Activated CD4-positive, alpha-beta T cell treated with anti-CD3 and anti-CD28 coated beads, Interleukin-2, amount 50 U/mL, for 1 hour (primary cell): ENCODE measurements at places on chromosomes 5 and 9.
A peak's percentile ranks its signal among the peaks of the same experiment; 100 is the strongest.

GRCh38 chr9:69743930-69744329 is 15.9 kb downstream of the PTAR1 start:
- no peak for DNase-seq

DNA sequence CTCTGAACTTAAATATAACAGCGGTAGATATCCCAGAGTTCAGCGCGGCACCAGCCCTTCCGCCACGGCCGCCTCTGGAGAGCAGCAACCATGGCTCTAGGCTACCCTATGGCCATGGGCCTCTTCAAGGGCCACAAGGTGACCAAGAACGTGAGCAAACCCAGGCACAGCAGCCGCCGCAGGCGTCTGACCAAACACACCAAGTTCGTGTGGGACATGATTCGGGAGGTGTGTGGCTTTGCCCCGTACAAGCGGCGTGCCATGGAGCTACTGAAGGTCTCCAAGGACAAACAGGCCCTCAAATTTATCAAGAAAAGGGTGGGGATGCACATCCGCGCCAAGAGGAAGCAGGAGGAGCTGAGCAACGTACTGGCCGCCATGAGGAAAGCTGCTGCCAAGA is 229.0 kb downstream of the ACTL7B start:
- DNase-seq, result no peak

DNA sequence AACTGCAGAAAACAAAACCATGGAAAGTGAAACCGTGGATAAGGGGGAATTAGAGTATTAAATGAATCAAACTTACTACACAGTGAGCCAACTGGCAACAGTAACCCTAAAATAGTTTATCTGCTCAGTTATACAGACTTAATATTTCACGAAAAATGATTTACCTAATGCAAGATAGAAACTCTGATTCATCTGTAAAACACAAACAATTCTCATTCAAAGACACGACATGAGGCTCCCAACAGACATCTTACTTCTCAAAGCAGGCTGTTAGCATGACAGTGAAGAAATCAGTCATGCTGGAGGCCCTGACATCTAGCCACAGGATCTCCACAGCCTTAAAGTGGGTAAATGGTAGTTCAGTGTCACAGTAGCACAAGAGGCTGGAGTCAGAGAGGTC is 131.2 kb downstream of the FBN2 start:
- DNase-seq, result no peak

- no peak for DNase-seq
Observed at GRCh38 chr5:117788596-117788995, 1199.8 kb downstream of the DTWD2 start.

- DNase-seq, result peak; percentile 14
Observed at GRCh38 chr9:21096172-21096900, 18.6 kb upstream of the IFNB1 start.

GRCh38 chr5:14364096-14364495 is 217.5 kb upstream of the OTULINL start:
- DNase-seq, result no peak

DNA sequence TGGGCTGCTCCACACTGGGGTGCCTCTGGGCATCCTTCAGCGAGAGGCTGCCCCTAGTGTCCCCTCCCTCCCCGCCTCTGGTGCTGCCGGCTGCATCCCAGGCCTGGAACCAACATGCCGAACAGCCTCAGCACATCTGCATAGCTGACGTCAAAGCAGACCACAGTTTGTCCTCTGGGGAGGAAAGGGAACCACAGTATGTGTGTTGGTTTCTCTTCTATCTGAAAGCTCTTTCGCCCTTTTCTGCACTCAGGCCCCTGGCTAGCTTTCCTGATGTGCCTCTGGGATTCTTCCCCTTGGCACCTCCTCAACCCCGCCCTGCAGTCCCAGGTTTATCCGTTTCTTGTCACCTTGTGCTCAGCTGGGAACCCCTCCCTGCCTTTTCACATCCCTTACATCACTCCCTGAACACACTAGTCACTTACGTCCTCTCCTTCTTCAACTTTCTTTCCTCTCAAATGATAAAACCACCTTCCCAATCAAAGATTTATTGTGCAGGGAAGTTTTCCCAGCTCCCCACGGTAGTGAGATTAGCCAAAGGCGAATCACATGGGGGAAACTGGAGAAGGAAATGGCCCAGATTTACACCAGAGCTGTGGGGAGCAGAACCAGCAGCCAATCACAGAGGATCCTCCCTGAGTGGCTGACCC is 35.5 kb upstream of the B4GALT1 start:
- DNase-seq, result peak; percentile 3

- DNase-seq, result no peak
Observed at GRCh38 chr5:77847814-77848290, 71.7 kb upstream of the TBCA start.

DNA sequence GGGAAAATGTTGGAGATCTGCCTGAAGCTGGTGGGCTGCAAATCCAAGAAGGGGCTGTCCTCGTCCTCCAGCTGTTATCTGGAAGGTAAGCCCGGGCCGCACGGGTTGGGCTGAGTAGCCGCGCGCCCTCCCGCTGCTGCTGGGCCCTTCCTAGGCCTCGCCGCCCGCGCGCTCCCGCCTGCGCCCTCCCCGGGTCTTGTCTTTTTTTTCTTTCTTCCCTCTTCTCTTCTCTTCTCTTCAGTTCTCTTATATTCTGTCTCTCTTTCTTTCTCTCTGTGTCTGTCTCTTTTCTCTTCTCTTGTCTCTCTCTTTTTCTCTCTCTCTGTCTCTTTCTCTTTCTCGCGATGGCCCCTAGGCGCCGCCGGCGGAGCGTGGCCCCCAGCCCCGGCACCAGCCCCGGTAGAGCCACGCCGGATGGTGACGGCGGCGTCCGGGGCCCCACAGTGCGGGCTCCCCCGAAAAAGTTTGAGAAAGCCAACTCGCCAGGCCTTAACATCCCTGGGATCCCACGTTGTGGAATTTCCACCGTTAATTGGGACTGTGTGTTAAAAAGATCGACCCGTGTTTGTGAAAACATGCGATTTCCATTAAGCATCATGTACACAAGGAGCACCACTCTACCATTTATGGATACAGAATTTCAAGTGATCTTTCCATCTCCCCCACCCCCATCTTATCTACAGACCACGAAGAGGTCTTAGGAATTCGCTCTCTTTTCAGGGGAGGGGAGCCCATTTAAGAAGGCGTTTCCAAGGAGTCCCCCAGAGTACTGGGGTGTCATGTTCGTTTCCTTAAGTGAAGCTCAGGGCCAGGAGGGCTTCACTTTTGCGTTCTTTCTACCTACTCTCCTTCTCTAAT is 616 bp downstream of the ABL1 start:
- DNase-seq, result peak; percentile 16

DNA sequence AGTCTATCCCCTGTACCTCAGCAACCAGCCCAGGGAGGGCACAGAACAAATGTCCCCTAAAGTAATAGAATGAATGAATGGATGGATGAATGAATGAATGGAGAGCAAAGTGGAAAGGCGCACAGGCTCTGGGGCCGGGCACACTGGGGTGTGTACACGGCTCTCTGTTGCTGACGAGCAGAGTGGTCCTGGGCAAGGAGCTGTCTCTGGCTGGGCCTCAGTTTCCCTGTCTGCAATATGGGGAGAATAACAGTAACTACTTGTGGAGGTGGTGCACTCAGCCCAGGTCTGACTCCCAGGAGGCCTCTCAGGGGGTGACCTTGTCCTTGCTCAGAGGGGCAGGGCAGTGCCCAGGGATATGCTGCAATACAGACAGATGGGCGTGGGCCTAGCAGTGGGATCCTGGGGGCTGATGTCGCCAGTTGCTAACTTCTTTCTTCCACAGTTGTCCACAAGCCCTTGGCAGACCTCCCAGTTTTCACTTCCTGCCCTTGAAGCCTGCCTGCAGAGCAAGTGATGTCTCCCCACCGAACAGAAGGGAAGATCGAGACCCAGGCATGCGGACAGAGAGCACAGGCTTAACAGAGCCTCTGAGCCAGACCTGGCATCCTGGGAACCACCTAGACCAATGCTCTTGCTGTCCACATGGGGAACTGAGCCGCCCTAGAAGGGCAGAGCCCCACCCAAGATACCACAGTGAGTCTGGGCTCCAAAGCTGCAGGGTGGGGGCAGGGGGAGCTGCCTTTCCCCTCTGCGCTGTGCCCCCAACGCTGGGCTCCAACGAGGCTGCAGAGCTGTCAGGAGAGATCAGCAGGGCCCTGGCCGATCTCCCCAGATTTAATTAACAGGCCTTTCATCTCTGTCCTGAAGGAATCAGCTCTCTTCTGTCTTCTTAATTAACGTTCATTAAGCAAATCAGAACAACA is 13.6 kb upstream of the LAMC3 start:
- DNase-seq, result no peak

DNA sequence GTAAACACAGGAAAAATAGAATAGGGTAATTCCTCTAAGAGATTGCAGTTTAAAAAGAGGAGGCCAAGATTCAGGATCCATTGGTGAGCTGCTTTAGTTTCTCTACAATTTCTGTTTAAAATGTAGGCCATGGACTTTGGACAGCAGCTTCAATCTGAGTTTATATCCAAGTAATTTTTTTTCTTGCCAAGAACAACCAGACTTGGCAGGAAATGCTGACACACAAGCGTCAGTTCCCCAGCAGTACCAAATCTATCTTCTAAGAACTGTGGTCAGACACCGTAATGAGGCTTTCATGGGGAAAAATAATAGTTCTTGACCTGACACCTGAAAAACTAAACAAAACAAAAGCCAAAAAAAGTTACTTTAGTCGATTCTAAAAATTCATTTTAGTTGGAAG is 528.8 kb downstream of the CSNK1G3 start:
- DNase-seq, result no peak

DNA sequence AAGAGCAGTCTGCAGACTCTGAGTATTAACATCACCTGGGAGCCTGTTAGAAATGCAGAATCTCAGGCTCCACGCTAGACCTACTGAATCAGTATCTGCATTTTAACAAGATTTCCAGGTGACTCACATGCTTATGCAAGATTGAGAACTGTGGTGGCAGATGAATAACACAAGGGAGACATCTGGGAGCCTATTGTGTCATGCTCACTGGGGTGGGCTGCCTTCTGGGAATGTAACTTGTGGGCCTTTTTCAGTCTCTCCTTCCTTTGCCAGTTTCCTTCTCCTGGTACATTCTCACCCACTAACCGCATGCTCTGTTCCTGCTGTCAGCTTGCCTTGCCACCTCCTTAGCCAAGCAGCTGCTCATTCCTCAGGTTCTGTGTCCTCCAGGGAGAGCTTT is 176.6 kb upstream of the C9orf72 start:
- DNase-seq, result no peak

DNA sequence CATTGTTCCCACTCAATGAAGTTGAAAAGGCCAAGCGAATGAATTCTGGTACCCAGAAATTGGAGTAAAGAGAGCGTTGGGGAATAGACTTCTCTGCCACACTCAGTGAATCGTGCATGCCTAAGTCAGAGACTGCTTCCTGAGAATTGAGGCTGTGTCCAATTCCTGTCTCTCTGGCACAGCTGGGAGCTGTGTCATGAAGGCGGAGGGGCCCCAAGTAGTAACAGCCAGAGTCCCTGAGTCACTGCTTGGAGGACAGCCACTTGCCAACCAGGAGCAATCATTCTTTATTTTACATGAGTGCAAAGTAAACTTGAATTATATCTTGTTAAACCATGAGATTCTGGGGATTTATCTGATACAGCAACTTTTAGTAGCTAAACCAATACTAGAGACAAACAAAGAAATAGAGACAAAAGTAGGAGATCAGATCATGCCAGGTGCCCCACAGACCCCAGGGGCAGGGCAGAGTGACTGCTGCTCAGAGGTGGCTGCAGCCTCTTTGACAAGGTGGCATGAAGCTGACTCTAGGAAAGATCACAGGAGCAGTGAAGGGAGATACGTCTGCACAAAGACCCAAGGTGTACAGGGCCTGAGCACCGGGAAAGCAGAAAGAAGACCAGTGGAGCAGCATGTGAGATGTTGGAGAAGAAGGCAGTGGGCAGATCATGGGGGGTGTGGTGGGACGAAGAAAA is 246.0 kb downstream of the GADD45G start:
- DNase-seq, result no peak

GRCh38 chr9:131624636-131625507 is 79.5 kb downstream of the PRRT1B start:
- no peak for DNase-seq

GRCh38 chr9:94270009-94270408 is 10.9 kb downstream of the ZNF169 start:
- no peak for DNase-seq

- no peak for DNase-seq
Observed at GRCh38 chr9:95055851-95056551, 261.5 kb downstream of the FANCC start.

DNA sequence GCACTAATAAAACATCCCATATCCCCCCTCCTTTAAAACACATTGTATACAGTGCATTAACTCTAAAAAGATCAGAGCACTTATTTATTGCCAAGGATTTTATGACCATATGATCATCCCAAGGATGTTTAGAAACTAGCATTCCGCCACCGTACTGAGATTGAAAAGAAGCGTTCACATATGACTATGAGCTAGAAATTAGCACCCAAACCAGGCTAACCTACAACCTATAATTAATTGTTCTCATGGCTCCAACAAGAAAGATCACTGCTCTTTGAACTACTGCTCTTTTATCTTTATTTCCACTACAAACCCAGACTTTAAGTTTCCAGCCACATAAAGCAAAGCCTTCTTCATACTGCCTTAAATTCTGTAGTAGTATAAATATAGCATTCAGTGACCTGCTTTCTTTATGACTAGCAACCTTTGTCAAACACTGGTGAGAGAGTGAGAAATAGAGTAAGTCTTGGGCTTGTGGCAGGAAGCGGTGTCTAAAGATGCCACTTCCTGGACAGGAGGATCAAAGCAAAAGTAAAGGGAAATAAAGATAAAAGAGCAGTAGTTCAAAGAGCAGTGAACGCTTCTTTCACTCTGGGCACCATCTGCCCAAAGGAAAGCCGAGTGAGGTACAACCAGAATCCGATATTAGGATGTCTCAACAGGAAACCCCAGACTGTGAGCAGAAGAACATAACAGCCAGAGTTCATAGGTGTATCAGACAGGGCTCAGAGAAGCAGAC is 151.1 kb upstream of the ERCC6L2 start:
- peak; percentile 45 for DNase-seq

- DNase-seq, result no peak
Observed at GRCh38 chr5:25694801-25695200, 1050.0 kb upstream of the CDH10 start.

- no peak for DNase-seq
Observed at GRCh38 chr9:23926368-23926767, 100.3 kb upstream of the ELAVL2 start.

DNA sequence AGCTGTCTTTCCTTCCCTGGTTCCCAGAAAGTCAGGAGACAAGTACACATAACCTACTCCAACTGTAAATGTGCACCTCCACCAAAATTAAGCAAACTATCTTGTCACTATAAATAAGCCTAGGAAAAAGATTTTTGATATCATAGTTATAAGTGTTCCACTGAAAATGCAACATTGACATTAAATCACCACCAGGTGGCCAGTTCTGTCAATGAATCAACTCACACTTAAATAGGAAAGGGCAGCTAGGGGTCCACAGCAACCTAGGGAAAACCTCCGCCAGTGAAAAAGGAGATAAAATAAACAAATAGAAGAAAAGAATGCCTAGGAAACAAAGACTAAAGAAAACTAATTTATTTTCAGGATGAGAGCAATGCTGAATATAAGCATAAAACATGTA is 243.0 kb upstream of the PTPRD start:
- no peak for DNase-seq
